Thoracic aorta (tissue), 2 donors: ENCODE measurements at places on chromosomes 3 and 15. TPM values are rescaled to one million over a fixed set of nuclear protein-coding genes. Genes with fewer than 3 reads are reported as not detected.

GNAT1 gene
- 0.54 TPM for total RNA-seq

GRCh38 chr3:171163101-171164066 is 136.9 kb upstream of the SLC2A2 start:
- H3K27me3 ChIP-seq, result no peaks in the 10 kb centered on the region
- no peak overlapping the region for H3K27ac ChIP-seq
- no peak for DNase-seq
- H3K4me1 ChIP-seq, result no peaks in the 10 kb centered on the region
- peaks cover 3% of the 10 kb centered on the region for H3K36me3 ChIP-seq

- H3K4me3 ChIP-seq, result no peak overlapping the region
- H3K27ac ChIP-seq, result no peak overlapping the region
- no peaks in the 10 kb centered on the region for H3K36me3 ChIP-seq
These were observed 215.0 kb upstream of the THBS1 start for GRCh38 chr15:39365873-39366272.

DNA sequence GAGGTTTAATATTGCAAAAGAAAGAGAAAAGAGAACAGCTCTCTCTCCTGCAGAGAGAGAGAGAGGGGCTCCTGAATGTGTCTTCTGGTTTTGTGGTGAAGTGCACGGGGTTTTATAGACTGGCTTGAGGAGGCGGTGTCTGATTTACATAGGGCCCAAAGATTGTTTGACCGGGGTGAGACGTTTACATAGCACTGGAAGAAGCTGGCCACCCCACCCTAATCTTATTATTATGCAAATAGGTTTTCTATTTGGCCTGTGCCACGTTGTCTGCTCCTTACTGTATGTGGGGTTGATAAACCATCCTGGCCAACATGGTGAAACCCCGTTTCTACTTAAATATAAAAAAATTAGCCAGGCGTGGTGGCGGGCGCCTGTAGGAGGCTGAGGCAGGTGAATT is 268.6 kb downstream of the SV2B start:
- no peaks in the 10 kb centered on the region for H3K27me3 ChIP-seq
- DNase-seq, result no peak
- H3K4me1 ChIP-seq, result no peaks in the 10 kb centered on the region
- no peak overlapping the region for H3K27ac ChIP-seq
- H3K4me3 ChIP-seq, result no peak overlapping the region
- no peaks in the 10 kb centered on the region for H3K36me3 ChIP-seq

GRCh38 chr15:64152507-64153387 is 1.2 kb downstream of the SNX22 start:
- peaks cover 21% of the 10 kb centered on the region for H3K4me1 ChIP-seq
- no peak for DNase-seq
- H3K27me3 ChIP-seq, result peaks cover 6% of the 10 kb centered on the region
- no peak overlapping the region for H3K27ac ChIP-seq
- H3K4me3 ChIP-seq, result peak overlapping the region; percentile 68

GRCh38 chr15:44616974-44617373 is 46.5 kb downstream of the SPG11 start:
- peaks cover 26% of the 10 kb centered on the region for H3K36me3 ChIP-seq
- no peak for DNase-seq
- no peaks in the 10 kb centered on the region for H3K27me3 ChIP-seq
- H3K27ac ChIP-seq, result no peak overlapping the region
- H3K4me3 ChIP-seq, result no peak overlapping the region
- no peaks in the 10 kb centered on the region for H3K4me1 ChIP-seq

- H3K27ac ChIP-seq, result peak within 1 kb of the TSS; percentile 42
- no peaks in the 10 kb centered on the region for H3K36me3 ChIP-seq
- no peak for DNase-seq
- H3K4me1 ChIP-seq, result peaks cover 16% of the 10 kb centered on the region
- no peaks in the 10 kb centered on the region for H3K27me3 ChIP-seq
These were observed at the start of gene CDHR4 for GRCh38 chr3:49799761-49800160. TSS of gene CDHR4 (minus strand) at chr3:49799873. CDS start at chr3:49799812, 61 bp downstream.
